Small intestine (tissue), 16 donors: ENCODE measurements at places on chromosomes 6 and 20.
A peak's percentile ranks its signal among the peaks of the same experiment; 100 is the strongest.

DNA sequence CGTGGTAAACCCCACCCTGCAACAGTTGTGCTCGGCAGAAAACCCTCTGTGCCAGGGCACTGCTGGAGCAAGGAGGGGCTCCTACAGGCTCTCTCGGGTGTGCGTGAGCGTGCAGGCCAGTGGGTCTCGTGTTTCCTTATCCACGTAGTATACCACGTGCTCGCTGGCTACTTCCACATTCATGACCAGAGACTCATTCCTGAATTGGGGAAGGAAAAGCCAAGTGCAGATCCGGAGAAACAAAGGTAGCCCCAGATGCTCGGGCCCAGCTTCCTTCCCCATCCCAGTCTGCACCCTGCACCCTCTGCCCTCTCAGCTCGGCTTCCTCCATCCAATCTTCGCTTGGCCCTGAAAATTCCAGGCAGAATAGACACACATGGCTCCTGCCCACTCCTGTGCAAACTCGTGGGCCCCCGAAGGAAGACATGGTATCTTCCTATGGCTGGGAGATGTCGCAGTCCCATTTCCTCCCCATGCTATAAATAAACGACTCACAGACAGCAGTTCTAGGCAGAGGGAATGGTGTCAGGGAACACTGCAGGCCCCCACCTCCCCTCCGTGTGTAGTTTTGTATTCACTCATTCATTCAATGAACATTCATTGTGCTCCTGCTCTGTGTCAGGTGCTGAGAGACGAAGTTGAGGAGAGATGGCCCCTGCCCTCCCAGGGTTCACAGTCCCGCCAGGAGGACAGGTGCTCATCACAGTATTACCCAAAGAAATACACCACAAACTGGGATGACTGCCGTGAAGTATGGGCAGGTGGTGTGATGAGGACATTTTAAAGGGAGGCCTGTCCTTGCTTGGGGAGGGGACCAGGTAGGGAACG, 29.6 kb downstream of the NPEPL1 start:
- DNase-seq = no peak

DNA sequence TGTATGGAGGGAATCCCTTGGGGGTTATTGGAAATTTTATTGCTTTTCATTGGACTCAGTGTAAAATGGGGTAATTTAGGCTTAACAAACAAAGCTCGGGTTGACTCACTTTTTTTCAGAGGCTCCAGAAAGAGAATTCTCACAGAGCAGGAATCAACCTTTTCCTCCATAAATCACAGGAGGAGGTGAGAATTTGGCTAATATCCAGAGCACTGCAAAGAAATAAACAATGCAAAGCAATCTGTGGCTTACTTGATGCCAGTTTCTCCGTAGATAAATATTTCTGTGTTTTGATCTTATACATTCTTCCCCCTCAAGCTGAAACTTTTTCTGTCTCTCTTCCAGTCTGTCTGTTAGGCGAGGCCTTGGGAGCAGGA, 176.6 kb downstream of the TSHZ2 start:
- DNase-seq = no peak

GRCh38 chr6:159616456-159616855, 76.6 kb downstream of the SOD2 start:
- DNase-seq = no peak

GRCh38 chr6:137272403-137272802, 53.2 kb upstream of the IFNGR1 start:
- DNase-seq = no peak

- no peak for DNase-seq
These were observed 31.3 kb upstream of the KCNG1 start for GRCh38 chr20:51054233-51054632.

GRCh38 chr6:16267428-16268263, 29.3 kb downstream of the GMPR start:
- DNase-seq = no peak

- no peak for DNase-seq
These were observed 93.1 kb downstream of the PRND start for GRCh38 chr20:4814696-4815252.

- no peak for DNase-seq
These were observed 199.7 kb downstream of the BCAS1 start for GRCh38 chr20:53870426-53871315.

GRCh38 chr6:13724182-13724581, 12.5 kb upstream of the RANBP9 start:
- DNase-seq = peak; percentile 23

- no peak for DNase-seq
These were observed 847 bp upstream of the NCR2 start for GRCh38 chr6:41334482-41335040.

DNA sequence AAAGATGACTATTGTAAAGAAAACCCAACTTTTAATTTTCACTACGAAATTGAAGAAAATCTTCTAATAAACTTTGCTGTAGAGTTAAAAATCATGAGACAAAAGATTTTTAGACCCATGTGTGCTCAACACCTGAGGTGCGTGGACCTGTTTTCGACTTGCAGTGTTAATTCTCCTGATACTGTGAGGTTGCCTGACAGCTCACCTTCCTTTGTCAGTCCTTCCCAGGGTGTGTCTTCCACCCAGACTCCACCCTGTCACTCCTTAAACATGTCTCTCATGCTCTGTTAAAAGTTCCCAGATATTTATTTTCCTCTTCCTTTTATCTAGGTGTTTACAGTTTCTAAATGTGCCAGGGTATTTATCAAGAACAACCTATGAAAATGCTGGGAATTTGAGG, 151.3 kb upstream of the NT5E start:
- no peak for DNase-seq

GRCh38 chr20:53345536-53346334, 247.9 kb downstream of the ZNF217 start:
- no peak for DNase-seq

GRCh38 chr6:112886415-112886814, 539.3 kb downstream of the RFPL4B start:
- no peak for DNase-seq

GRCh38 chr6:130009146-130009545, 9.2 kb upstream of the L3MBTL3 start:
- DNase-seq = no peak

DNA sequence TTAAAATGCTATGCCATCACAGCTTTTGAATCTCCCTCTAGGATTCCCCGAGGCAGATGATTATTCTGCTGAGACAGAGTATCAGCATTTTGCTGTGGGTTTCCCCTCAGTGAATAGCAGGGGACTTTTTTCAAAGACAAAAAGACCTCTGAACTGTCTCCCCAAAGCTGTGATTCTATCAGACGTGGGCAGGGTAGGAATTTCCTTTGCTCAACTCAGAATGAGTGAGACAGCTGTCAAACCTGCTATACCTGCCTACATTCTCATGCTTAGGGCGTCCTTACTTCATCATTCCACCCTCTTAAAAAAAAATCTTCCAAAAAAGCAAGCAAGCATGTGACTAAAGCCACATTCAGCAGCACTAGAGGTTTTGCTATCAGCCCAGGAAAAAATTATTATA, 147.6 kb upstream of the FAM83B start:
- DNase-seq = no peak

GRCh38 chr6:141307309-141307998, 825.3 kb upstream of the GJE1 start:
- DNase-seq = no peak

DNA sequence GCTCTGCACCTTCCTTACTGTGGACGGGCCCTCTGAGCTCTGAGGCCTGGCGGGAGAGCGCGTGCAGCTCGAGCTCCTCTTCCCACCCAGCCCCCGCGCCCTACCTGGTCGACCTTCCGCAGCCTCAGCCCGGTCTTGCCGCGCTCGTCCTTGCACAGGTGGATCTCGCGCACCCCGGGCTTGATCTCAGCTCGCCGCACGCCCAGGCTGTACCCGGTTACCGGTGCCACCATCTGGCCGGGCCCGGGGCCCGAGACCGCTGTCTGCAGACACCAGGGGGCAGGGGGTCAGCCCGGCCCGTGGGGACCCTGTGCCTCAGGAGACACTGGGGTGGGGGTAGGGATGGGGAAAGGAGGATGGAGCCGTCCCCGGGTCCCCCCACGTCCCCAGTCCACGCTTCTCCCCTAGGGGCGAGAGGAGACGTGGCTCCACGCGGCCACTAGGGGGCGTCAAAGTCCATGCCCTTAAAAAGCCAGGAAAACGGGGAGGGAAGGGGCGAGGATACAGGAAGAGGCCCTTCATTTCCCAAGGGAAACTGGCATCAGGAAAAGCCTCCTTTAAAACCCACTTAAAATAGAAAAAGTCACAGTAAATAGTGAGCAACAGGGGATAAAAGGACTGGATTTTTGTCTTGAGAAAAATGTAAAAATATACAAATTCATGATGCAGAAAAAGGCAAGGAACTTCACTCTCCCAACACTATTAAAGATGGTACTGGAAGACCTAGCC, 15.5 kb downstream of the SDCBP2 start:
- peak; percentile 59 for DNase-seq

- peak; percentile 40 for DNase-seq
These were observed 146.0 kb downstream of the LAMP5 start for GRCh38 chr20:9660236-9660868.

DNA sequence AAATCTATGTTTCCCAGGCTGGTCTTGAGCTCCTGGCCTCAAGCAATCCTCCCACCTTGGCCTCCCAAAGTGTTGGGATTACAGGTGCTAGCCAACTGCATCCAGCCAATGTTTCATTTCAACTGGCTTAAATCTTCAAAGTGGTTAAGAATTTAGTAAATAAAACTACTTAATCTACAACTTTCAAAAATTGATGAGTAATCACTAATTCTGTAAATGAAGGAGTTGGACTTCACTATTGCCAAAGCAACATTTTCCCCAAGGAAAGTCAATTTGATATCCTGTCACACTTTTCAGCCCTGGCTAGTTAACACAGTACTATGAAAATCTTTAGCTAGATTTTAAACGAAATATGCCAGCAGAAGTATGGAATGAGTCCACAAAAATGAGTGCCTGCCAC, 3.8 kb downstream of the TOMM6 start:
- no peak for DNase-seq

- no peak for DNase-seq
These were observed 189.0 kb upstream of the UST start for GRCh38 chr6:148557796-148558321.

- DNase-seq = no peak
These were observed 2.3 kb upstream of the NCR2 start for GRCh38 chr6:41332842-41333736.

DNA sequence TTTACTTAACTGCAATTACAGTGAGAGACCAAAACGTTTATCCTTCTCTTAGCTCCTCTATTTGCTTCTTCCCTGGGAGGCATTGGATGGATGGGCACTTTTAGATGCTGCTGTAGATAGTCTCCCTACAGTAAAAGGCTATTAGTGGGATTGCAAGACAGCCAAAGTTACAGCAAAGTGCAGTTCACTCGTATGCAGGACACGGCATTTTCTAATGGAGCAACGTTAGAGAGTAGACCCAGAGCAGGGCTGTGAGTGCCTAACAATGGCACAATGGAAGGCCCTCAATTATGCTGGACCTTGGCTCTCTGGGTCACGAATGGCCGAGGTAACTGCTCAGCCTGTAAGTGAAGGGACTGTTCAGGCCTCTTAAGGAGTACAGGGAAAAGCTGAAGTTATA, 605.8 kb upstream of the NOX3 start:
- DNase-seq = no peak

- DNase-seq = peak; percentile 40
These were observed 56.9 kb downstream of the FAM229B start for GRCh38 chr6:112144145-112144926.

- DNase-seq = no peak
These were observed 102.1 kb downstream of the FLRT3 start for GRCh38 chr20:14235355-14235754.

DNA sequence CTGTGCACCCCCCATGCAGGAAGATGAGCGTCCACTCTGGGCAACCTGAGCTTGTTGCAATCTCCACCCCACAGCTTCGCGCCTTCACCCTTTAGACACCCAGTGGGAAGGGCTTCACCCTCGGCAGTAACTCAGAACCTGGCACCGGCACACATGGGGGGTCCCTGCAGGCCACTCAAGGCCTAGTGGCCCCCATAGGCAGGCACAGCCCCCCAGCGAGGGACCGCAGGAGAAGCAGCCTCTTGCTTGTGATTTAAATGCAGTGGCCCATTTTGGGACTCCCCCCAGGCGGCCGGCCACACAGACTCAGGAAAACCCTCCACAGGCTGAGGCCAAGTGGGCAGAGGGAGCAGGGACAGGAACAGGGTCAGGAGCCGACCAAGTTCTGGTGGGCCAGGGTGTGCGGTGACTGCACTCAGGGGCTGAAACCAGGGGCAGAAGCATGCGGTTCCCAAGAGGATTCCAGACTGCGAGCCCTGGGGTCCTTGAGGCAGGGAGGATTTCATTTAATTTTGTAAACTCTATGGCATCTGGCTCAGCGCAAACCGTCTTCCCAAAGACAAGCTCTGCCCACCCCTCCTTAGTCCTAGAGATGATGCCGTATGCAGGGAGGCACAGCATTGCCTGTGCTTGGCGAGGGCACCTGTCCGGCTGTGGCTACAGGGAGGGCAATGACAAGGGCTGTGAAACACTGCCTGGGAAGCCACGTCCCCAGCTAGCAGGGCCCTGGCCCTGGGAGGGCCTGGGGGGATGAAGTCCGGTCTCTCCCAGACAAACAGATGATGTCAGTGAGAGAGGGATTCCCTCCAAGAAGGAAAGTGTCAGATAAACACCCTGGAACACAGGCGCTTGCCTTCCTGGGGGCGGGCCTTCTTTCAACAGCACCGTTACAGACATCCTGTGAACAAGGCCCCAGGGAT, 52.9 kb upstream of the GPR31 start:
- no peak for DNase-seq

- peak; percentile 26 for DNase-seq
These were observed 33.1 kb downstream of the SRC start for GRCh38 chr20:37378785-37379598.

DNA sequence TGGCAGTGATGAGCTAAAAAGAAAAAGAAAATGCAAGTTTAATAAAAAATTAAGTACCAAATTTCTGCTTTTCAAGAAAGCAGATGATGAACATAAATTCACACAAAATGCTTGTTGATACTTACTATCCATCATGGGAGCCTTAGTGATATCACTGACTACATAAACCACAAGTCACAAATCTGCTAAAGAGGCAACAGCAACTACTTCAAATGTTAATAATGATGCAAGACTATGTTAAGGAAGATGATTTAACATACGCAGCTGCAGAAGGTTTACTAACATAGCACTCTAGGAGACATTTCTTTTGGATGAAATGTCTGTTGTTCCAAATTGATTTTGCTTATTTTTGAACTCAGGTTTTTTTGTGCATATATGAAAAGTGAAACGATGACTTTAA, 18.6 kb downstream of the FYN start:
- no peak for DNase-seq

DNA sequence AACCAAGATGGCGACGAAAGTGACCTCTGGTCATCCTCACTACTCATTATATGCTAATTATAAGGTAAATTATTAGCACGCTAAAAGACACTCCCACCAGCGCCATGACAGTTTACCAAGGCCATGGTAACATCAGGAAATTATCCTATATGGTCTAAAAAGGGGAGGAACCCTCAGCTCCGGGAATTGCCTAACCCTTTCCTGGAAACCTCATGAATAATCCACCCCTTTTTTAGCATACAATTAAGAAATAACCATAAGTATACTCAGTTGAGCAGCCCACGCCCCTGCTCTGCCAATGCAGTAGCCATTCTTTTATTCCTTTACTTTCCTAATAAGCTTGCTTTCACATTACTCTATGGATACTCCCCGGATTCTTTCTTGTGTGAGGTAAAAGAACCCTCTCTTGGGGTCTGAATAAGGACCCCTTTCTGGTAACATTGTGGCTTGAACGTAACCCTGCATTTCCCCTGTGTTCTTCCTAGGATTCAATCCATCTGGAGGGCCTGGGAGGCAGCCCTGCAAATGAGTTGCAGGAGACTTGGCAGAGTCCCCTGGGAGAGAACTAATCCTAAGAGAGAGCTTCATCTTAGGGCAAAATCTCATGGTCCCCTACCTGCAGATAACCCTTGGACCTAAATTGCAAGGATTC, 225.6 kb upstream of the JARID2 start:
- no peak for DNase-seq
